ENCODE measurements at places on chromosomes 5 and 9. TPM values are rescaled to one million over a fixed set of nuclear protein-coding genes. Genes with fewer than 3 reads are reported as not detected.

GRCh38 chr5:82168294-82168693, 109.9 kb downstream of the RPS23 start:
- DNase-seq, result no peak

DNA sequence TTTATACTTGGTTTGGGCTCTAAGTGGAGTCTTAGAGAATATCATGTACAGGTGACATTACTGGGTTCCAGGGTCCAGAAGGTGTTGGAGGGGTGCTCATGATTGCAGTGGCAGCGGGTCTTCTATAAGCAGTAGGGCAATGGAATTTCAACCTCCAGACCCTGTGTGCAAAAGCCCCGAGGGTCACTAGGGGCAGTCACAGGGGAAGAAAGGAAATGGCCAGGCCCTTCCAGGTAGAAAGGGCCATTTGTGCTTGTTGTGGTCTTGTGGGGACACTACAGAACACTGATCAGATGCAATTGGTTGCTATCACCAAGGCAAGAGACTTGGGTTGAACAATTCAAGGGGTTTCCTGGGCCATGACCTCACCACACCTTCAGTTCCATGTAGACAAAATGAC, 283.4 kb downstream of the GADD45G start:
- DNase-seq, result peak; percentile 25

GRCh38 chr9:19493174-19493811, 84.5 kb downstream of the ACER2 start:
- peak; percentile 50 for DNase-seq

GRCh38 chr9:23826120-23826629, at the start of gene ELAVL2:
Gene ELAVL2, minus strand, starts transcription at chr9:23826240. Its CDS starts 64,006 bp downstream, at chr9:23762234.
- peak; percentile 91 for DNase-seq

GRCh38 chr5:174229068-174229467, 183.6 kb downstream of the NSG2 start:
- DNase-seq, result no peak

- DNase-seq, result no peak
Observed at GRCh38 chr9:135265931-135266330, 178.5 kb downstream of the OLFM1 start.

DNA sequence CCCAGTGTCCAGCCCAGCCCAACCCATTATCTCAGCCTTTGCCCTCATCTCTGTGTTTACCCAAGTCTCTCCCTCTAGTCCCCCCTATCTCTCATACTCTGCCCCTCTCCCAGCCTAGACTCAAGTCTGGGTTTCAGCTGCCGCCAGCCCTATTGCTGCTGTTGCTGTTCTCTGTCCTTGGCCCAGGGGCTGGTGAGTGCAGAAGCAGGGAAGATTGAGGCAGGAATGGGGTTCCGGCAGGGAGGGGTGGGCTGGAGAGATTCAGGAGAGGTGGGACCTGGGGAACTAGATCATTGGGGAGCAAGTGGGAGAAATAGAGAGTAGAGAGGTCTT, 702 bp downstream of the TMEM8B start:
- DNase-seq, result no peak

- no peak for DNase-seq
Observed at GRCh38 chr5:172680921-172681320, 39.9 kb downstream of the NEURL1B start.

GRCh38 chr9:94900222-94901018, 173.9 kb downstream of the AOPEP start:
- no peak for DNase-seq

DNA sequence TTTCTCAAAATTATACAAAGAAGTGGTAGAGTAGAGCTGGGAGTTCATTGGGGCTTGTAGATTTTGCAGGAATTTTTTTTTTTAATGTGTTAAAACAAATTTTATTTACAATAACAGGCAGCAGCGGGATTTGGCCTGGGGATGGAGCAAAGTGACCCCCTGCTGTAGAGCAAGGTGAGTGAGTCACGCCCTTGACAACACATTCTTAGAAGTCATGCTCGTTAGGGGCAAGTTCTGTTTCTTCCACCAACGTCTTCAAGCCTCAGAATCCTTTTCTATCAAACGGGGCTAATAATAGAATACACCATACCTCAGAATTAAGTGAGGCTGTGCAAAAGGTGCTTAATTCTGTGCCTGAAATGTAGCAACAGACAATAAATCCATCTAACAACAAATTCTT, 1.1 kb upstream of the ANKDD1B start:
- DNase-seq, result no peak

DNA sequence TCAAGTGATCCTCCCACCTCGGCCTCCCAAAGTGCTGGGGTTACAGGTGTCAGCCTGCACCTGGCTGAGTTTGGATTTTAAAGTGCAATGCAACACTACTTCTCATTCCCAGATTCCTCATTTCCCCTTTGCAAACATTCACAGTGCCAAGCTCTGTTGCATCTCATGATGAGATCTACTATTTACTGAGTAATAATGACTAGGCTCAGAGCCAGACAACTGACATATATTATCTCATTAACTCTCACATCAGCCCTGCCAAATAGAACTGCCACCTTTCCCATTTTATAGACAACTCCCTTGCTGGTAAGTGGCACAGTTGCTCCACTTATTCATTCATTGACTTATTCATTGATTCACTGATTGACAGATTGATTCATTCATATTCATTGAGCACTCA, 7.0 kb downstream of the PDE6A start:
- no peak for DNase-seq

- no peak for DNase-seq
Observed at GRCh38 chr5:132662925-132663770, 5.2 kb downstream of the IL13 start.

Gene SLC25A2
- 1.3 TPM for total RNA-seq

Gene PCDHA11
- 0.57 TPM for total RNA-seq

Gene TMEM252
- not detected for total RNA-seq

Gene EPB41L4B
- total RNA-seq, result 15.9 TPM

Data from ureter (tissue), 1 donor.